ENCODE measurements at places on chromosomes 3 and 15.

- no peak for DNase-seq
Observed at GRCh38 chr15:90539789-90540188, 10.1 kb downstream of the CRTC3 start.

GRCh38 chr15:57302640-57303257 lies 73.6 kb upstream of the CGNL1 start:
- no peak for DNase-seq

DNA sequence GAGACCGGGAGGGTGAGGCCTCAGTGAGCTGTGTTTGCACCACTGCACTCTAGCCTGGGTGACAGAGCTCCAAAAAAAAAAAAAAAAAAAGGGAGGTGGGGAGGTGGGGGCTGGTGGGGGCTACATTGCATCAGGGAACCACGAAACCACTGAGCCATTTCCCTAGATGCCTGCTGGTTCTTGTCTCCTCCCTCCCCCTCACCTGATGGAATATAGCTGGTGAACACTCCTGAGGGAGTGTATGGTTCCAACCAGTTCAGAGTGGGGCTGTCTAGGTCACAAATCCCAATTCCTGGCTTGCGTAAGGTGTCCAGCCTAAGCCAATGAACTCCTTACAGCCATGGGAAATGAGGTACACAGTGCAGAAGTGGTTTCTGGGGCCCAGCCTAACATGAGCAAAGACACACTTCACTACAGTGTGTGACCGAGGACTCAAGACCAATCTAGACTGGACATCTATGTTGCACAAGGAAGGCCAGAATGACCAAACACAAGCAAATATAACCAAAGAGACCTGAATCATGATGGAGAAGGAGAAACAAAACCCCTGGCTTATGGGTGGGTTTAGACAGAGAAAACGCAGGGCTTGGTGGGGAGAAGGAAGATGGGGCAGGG lies 39.1 kb upstream of the OSBPL11 start:
- no peak for DNase-seq

DNA sequence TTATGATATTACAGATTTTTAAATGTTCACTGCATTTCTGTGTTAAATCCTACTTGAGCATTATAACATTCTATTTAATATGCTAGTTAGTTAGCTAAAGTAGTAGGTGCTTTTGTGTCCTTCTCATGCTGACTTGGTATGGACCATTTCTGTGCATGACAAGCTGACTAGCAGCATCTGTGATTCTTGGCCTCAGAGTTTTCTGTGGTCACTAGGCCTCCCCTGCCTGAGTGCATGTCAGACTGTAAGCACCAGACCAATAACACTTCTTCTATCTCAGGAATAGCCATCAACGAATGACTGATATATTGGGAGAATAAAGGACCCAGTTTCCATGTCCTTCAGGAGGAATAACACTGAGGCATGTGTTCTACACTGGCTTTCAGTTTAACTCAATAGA lies 22.6 kb upstream of the SLC7A14 start:
- DNase-seq = no peak

DNA sequence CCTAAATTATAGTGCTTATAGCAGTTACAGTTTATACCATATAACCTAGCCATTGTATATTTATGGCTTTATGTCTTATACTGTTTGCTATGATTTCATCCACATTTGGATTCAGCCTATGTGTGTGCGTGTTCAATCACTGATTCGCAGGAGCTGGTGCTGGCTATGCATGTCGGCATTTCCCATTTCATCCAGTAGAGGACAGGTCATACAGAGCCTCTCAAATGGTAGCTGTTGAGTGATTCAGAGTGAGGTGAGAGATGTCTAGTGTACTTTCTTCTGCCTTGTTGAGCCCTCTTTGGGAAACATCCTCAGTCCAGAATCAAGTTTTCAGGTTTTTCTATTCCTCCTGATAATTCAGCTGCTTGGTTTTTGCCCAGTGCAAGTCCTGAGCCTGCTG lies 76.1 kb downstream of the FRMD4B start:
- DNase-seq = peak; percentile 45

DNA sequence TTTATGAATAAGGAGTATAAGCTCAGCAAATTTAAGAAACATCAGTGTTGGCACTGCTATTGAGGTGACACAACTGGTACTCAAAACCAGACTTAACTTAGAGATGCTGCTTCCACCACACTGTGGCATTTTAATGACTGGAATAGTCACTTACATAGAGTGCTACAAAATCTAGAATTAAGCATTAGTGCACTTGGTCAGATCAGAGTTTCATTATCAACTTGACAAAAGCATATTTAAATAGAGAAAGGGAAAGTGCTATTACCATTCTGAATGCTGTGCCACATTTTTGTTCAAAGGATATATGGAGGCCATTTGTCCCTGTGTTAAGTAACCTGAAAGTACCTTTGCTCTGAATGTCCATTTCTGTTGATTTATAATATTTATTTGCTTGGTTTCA lies 800.7 kb upstream of the ALCAM start:
- no peak for DNase-seq

- no peak for DNase-seq
Observed at GRCh38 chr15:54660356-54660755, 536.4 kb downstream of the RSL24D1 start.

GRCh38 chr3:11570789-11571495 lies 72.8 kb downstream of the VGLL4 start:
- DNase-seq = no peak

DNA sequence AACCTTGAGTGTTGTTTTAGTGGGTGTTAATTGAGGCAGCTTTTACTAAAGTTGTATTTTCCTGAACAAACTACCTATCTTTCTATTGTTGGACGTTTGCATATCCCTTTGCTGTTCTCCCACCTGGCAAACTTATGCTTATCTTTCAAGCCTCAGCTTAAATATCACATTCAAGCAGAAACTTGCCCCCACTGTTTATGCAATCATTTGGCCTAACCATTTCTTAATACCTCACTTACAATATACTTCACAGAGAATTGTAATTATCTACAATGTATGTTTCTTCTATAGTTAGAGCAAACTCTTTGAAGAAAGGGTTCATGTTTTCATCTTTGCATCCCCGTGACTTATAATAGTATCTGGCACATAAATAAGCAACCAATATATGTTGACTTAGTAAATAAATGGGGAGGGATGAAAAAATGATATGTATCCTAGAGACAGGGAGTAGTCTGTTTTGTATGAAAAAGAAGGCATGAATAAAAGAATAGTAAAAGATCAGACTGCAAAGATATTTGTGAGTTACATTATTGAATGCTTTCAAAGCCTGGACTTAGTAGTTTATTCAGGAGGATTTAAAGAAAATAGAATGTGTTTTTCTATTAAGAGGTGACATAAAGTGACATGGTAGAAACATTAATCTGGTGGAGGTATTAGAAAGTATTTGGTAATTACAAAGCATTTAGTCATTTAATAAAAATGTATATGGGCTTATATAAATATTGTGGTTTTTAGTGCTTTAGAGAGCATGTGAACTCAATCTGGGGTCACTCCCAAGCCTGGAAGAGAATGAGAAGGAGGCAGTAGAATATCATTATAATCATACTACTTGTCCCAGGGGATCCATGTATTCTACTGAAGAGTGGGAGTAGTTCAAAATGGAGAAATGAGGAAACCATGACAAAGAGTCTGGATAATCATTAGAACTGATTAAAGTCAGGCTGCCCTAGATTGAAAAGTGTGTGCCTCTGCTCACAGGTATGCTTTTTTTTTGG lies 60.0 kb upstream of the DCBLD2 start:
- peak; percentile 69 for DNase-seq

GRCh38 chr15:84747416-84748273 lies 747 bp upstream of the ZNF592 start:
- peak; percentile 81 for DNase-seq

DNA sequence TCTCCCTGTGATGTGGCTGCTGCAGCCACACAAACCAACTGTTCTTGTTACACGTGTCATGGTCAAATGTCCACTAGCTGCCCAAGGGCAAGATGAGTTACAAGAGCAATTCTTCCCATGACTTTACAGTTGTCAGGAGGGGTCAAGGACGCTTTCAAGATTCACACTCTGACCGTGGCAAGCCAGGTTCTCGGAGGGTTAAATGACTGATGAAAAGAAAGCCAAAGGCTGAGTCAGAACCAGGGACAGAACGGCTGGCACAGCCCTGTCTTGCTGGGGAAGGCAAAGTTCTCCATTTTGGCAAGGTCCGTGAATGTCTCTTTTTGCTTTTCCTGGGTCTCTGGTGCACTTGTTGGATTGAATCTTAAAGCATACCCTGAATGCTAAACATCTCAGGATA lies 364.5 kb upstream of the ICE2 start:
- no peak for DNase-seq
